ENCODE measurements at places on chromosomes 7 and 10.

GRCh38 chr7:17915796-17916195, 24.5 kb downstream of the SNX13 start:
- no peak for DNase-seq

DNA sequence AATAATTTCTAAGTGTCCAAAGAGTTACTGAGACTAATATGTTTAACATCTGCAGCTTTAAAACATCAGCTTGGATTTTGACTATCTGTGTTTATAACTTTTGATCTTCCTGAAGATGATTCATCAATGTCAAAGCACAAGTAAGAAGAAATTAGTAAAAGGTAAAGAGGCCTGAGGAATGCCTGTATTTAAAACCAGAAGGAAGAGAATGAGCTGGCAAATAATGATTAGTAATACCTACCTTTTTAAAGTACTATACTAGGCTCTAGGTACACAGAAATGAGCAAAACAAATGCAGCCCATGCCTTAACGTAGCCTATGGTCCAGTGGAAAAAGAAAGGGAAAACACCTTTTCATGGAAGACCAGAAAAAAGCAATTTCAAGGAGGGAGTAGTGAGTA, 158.0 kb downstream of the KCND2 start:
- DNase-seq = no peak

DNA sequence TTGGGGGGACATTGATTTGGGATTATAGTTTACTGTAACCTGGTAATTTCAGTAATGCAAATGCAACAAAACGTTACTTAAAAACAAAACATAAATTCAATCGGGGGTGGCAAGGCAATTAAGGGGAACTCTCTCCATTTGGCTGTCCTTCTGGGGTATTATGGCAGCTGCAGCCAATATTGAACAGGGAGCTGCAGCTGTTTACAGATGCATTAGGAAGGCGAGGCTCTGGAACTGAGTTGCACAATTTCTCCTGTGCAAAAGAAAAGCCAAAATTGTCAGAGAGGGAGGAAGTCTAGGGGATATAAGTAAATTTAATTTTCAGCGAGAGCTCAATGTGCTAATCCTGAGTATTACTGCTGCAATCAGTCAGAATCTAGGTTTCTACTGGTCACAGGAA, 36.1 kb downstream of the NEUROD6 start:
- no peak for DNase-seq

GRCh38 chr7:1986366-1987083, 246.2 kb downstream of the MAD1L1 start:
- DNase-seq = no peak

GRCh38 chr7:55423277-55423711, 58.2 kb downstream of the LANCL2 start:
- no peak for DNase-seq

GRCh38 chr7:49767719-49768118, 5.7 kb upstream of the VWC2 start:
- no peak for DNase-seq

GRCh38 chr10:63630931-63631680, 109.9 kb downstream of the REEP3 start:
- DNase-seq = no peak

- DNase-seq = no peak
These were observed 102.7 kb downstream of the CABCOCO1 start for GRCh38 chr10:61765176-61766087.

- no peak for DNase-seq
These were observed 48.7 kb upstream of the PTPRZ1 start for GRCh38 chr7:121824276-121824675.

DNA sequence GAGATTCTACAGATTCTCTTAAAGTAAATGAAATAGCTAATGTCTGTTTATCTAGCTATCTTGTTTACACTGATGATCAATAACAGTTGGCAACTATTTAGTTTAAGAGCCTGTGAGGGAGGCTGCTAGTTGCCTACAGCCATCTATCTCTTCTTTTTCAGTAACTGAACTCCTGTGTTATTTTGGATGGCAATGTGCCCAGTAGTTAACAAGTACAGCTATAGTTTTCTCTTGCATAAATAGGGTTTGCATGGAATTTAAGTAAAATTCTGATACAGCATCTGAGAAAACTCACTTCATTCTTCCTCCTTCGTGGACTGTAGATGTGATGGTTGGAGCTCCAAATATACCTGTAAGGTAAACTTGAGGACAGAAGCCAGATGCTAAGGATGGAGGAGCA, 219.5 kb upstream of the POT1 start:
- DNase-seq = no peak

DNA sequence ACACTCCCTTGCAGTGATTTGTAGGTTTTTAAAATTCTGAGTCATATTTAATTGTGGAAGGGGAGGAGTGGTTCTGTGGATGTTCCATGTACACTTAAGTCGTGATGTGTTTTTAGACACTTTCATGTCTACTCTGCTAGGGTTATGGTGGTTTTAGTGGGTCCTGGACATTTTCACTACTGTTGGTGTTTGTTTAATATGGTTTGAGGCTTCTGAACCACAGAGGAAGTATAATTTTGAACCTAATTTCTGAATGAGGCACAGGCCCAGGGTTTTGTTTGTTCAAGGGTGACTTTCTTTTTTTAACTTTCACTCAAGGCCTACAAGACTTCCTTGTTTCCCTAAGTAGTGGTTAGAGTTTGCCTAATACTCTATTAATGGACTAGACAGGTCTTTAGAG, 13.3 kb downstream of the SLC26A5 start:
- no peak for DNase-seq

- DNase-seq = no peak
These were observed 756.7 kb downstream of the GATA3 start for GRCh38 chr10:8811201-8811600.

DNA sequence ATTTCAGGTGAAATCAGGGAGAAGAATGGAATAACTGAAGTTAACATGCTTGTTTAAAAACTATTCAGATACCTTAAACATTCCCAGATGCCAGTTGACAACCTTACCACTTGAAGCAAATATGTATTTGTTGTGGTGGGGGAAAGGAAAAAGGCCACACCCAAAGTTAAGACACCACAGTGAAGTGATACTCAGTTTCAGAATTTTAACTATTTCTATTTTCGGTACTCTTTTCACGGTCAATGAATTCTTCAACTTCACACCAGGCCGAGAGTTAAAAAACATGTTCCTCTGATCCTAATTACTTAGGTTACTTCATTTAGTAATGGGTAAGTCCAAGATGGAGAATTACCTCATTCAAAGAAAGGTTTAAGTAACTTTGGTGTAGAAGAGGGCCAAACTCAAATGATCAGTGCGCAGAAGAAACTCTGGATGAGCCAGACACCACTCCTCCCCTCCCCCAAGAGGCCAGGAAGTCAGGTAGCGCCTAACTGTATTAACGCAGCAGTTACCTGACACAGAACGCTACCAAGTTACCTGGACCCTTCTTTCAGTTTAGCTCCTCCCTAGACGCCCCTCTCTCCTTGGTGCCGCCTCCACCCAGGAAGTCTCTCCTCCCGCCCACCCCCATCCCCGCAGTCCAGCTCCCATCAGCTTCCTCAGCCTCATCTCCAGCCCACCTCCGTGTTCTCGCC, 700 bp downstream of the MTPN start:
- no peak for DNase-seq

DNA sequence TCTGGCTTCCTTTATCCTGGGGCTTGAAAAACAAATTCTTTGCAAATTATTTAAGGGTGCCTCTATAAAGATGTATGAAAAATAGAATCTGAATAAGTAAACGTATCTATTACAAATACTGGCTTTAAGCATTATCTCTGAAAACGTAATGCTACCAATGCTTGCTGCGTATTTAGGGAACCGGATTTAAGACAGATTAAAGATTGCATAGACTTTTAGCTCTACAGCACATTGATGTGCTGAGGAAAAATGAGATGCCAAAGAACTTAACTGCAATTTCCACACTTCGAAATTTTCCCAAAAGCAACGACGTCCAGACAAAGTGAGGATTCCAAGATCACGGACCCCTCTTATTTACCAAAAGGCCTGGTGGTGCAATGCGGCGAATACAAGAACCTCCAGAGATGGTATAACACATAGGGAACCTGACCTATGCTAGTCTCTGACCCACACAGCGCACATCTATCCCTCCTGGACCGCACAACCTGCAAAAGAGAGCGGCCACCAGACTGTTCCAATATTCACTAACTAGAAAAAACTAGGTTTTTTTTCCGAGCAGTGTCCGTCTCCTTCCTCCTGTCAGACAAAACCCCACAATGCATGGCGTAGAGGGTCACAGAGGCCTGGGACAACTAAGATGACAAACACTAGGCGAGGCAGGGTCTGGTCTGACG, 34.3 kb upstream of the PHF14 start:
- DNase-seq = no peak

DNA sequence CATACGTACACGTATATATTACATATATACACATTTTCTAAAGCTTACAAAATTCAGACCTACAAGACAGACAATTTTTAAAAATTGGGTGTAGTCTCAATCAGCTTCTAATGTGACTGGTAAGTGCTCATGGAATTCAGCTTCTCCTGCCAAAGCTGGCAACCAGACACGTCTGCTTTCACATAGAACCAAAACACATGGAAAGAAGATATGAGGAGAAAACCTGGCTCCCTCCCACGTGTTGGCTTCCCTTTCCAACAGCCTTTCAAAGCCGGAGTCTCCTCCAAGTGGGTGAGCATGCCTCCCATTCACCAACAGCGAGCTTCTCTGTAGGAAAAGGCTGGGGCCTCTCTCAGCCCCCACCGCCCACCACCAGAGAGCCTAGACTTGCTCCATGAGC, 33.4 kb downstream of the CDCA7L start:
- DNase-seq = no peak

DNA sequence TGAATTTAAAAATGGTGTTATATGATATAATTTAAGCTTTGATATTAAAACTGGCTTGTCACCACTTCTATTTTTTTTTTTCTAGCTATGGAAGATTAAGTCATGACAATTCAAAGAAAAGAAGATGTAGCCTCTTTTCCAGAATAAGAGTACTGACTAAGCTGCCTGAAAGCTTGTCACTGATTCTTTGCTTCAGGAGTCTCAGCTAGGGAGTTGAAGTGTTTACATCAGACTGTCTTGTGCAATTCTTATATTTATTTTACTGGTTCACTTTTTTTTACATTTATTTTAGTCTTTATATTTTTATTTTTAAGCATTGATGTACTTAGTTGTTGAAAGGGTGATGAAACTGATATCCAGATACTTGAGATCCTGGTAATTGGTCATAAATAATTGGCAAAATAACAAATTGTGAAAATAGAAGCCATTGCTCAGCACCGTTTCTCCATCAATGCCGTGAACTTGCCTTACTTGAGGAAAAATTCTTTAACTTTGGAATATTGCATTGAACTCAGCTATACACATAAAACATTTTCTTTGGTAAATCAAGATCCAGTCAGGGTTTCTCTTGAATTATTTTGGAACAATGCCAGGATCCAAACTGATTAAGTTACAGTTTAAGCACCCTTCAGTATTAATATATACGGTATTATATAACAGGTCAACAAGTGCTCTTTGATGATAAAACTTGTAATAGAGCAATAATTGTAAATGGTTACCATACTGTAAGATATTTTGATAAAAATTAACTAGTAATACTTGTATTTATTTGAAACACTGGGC, 156.4 kb downstream of the PHTF2 start:
- no peak for DNase-seq

DNA sequence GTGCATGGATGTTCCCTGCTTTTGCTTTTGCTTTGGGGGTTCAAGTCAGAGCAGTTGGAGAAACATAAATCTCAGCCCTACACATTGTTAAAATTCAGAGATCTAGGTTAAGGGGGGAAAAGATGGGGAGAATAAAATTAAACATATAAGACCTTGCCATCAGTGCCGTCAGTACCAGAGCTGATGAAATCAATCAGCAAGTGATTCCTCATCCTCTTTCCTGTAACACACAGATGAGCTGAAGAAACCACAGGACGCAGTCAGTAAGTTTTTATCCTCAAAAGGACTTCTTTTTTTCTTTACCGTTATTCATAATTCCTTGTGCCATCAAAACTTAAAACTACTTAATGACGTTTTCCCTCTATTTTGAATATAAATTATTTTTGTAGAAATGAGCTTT, 5.9 kb downstream of the HECW1 start:
- DNase-seq = no peak

DNA sequence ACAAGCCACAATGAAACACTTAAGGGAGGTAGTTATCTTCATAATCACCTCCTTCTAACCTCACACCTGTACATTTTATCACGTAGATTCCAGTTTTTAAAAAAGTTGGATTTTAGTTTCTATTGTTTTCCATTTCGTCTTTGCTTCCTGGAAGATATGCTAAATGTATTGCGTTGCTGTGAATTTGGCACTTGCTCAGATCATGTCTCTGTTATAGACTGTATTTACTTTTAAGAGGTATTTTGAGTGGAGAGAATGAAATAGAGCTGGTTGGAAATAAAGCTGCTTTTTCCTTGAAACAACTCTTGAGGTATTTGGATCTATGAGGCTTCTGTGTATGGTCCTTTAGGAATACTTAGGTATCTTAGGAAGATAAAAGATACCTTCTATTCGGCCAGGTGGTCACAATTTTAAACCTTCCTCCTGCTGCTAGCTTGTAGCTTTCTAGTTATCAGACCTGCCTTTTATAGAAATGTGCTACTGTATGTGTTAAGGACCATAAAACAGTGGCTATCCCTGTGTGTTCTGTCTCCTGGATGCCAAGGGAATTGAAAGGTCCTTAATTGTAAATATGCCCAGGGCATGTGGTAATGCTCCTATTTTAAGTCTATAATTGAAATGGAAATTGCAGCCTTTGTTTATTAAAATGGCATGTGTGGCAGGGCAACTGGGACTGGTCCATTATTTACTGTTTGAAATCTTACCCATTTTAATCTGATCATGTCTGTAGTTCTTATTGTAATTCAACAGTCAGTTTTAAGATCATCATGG, 147.7 kb downstream of the SND1 start:
- DNase-seq = no peak

DNA sequence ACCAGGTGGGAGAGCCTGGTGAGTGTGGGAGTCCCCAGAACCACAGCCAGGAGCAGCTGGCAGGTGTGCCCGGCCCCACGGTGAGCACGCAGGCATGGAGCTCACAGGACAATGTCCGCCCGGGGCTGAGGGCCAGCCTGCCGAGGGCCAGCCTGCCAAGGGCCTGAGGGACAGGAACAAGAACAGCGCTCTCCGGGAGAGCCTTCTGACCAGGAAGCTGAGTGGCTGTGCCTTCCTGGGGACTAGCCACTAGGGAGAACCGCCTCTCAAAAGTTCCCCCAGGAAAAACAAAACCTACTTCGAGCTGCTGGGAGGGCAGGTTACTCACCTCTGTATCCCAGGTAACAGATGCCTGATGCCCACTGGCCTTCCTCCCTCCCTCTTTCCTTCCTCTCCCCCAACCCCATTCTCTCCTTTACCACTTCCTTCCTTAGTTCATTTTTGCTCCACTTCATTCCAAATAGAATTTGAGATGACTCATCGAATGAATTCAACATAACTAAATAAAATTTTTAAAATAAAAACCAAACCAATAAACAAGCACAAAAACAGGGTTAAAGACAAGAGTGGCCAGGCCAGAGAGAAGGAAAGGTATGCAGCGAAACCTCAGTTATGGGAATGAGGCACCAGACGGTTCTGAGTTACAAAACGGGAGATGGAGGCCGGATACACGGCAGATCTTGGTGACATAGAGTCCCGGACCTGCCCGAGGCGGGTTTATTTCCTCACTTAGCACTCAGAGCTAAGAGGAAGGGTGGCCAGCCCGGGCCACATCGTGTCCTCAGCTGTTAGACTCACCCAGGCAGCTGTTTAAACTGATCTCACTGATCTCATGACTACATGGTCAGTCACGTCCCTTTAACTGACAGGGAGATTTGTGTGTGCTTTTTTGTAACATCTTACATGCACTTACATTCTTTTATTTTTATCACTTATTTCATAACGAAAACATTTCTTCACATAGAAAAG, 128.5 kb downstream of the TNS3 start:
- DNase-seq = no peak

GRCh38 chr7:7895004-7895650, 73.5 kb upstream of the GLCCI1 start:
- DNase-seq = no peak
